ENCODE measurements at places on chromosomes 7 and 10.

- DNase-seq: no peak
These were observed 193.3 kb upstream of the PHF14 start for GRCh38 chr7:10780400-10780747.

GRCh38 chr7:130959743-130960207, 225.8 kb upstream of the KLF14 start:
- peak; percentile 98 for DNase-seq

DNA sequence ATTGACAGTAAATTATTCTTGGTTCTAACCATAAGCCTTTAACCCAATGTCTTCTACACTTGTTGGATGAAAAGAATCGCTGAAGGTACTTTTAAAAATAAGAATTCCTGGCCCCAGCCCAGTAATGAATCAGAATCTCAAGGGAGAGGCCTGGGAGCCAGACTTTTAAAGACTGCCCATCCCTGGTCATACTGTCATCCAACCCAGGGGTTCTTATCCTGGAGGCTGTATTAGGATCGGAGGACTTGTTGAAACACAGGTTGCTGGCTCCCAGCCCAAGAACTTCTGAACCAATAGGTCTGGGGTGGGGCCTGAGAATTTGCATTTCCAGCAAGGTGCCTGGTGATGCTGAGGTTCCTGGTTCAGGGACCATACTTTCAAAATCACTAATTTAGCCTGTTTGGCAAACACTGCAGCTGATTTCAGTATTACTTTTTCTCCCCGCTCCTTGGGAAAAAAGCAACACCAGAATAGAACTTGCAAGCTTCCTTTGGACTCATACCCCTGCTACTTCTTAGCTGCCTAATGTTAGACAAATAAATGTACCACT, 79.5 kb upstream of the FAM133B start:
- DNase-seq: no peak

DNA sequence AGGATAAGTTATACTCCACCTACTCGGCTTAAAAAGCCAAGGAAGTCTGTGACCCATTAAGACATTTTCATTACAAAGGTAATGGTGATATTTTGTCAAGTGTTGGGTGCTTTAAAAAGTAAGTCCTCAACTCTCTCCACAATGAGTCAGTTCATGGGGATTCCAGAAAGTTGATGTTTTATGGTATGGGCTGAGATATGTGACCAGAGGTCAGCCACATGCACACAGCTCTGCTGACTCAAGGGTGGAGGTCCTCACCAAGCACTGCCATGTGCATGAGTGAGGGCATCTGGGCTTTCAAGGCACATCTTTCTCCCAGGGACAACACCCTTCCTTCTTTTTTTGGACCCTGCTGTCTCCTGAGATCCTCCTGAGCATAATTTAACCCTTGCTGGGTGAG, 292.9 kb downstream of the PTEN start:
- DNase-seq: no peak

DNA sequence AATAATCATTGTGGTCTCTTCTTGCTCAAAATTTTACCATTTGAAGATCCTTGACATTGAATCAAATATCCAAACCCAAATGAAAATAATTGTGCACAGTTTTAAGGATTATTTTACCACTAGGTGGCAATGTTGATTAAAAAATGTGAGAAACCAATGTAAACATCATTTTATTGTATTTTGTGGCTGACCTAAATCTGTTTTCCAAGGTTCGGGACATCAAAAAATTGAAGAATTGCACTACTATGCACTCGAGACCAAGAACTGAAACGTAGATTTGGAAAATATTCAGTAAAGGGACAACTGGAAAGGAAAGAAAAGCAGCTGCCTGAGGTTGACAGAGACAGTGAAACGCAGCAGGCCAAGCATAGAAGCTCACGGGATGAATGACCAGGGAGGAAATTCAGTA, 259.3 kb downstream of the SNX13 start:
- DNase-seq: peak; percentile 75

GRCh38 chr10:70478191-70479164, at the start of gene PALD1:
Gene PALD1 (plus strand): TSS chr10:70478767. CDS start chr10:70525952, 47,185 bp downstream.
- peak; percentile 7 for DNase-seq

- no peak for DNase-seq
These were observed 33.0 kb downstream of the EN2 start for GRCh38 chr7:155490697-155491628.

DNA sequence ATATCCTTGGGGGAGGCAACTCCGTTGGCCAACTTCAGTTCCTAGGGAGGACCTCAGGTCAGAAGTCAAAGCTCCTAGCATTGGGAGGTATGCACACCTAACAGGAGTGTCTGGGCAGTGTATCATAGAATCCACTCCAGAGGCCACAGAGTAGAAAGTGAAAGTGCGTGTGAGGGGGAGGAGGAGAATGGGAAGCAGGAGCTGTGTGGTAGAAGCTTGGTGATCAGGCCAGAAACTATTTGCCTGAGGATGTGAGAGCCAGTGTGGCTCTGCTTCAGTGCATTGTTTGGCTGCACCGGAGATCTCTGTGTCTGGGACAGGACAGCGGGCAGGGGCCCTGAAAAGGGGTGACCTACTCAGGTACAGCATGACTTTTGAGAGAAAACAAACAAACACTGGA, 557.4 kb upstream of the VSTM2A start:
- peak; percentile 7 for DNase-seq

GRCh38 chr10:133227256-133227655, 2.8 kb upstream of the UTF1 start:
- no peak for DNase-seq

- no peak for DNase-seq
These were observed 451 bp downstream of the SRRT start for GRCh38 chr7:100875356-100875751.

GRCh38 chr7:157267956-157268355, 68.8 kb upstream of the DNAJB6 start:
- DNase-seq: no peak

- no peak for DNase-seq
These were observed 12.6 kb downstream of the FFAR4 start for GRCh38 chr10:93579089-93579488.

- DNase-seq: peak; percentile 77
These were observed 74.3 kb downstream of the COL26A1 start for GRCh38 chr7:101436857-101437576.

GRCh38 chr7:35549781-35550180, 145.2 kb downstream of the HERPUD2 start:
- DNase-seq: no peak

- DNase-seq: no peak
These were observed 128.3 kb downstream of the CUBN start for GRCh38 chr10:17001297-17001744.

DNA sequence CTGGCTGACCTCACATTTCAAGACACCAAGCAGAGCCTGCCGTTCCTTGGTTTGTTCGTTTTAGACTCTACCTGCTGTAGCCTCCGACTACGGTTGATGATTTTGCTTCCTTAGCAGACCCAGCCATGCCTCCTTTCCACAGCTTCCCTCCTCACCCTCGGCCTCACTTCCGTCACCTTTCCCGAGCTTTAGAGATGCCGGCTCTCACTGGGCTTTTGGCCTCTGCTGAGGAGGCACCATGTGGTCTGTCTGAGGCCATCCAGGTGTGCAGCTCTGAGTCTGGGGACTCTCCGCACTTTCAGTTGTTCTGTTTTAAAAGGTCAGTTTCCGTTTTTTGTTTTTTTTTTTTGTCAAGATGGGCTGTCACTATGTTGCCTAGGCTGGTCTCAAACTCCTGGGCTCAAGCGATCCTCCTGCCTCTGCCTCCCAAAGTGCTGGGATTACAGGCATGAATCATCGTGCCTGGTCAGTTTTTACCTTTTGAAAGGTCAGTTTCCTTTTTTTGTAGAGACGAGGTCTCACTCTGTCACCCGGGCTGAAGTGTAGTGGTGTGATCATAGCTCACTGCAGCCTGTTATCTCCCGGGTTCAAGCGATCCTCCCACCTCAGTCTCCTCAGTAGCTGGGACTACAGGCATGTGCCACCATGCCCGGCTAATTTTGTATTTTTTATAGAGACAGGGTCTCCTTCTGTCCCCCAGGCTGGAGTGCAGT, 11.7 kb downstream of the ORAI2 start:
- DNase-seq: no peak

GRCh38 chr10:118207470-118208007, 134.6 kb downstream of the FAM204A start:
- DNase-seq: no peak

GRCh38 chr10:133354672-133355240, 3.1 kb downstream of the FUOM start:
- DNase-seq: no peak

- no peak for DNase-seq
These were observed 96.9 kb upstream of the CCDC71L start for GRCh38 chr7:106757846-106758245.

- DNase-seq: no peak
These were observed 409.0 kb downstream of the KCNMA1 start for GRCh38 chr10:77228559-77228958.

DNA sequence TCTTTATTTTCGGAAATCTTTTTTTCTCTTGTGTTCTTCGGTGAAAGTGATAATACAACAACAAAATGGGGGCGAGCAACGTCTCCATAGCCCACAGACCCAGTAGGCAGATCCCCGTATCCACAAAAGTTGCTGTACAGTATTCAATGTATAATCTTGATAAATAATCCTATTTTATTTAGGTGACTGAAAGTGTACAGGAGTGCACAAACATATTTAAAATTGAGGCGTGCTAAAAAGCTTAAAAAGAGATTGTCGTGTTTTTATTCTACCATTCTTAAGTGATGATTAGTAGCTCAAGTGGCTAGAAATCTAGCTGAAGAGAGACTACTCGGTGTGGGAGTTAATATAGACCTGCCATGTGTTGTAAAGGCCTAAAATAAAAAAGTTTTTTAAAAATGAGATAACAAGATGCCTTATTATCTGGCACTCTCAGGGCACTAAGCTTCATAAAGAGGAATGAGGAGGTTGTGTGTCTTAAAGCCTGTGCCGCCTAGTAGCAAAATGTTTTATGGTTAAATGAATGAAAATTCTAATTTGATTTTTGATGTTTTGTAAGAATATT, 1.6 kb downstream of the CAPZA2 start:
- DNase-seq: no peak

- DNase-seq: no peak
These were observed 13.7 kb upstream of the NODAL start for GRCh38 chr10:70455213-70455630.

GRCh38 chr10:22583683-22584082, 130.7 kb downstream of the PIP4K2A start:
- no peak for DNase-seq

DNA sequence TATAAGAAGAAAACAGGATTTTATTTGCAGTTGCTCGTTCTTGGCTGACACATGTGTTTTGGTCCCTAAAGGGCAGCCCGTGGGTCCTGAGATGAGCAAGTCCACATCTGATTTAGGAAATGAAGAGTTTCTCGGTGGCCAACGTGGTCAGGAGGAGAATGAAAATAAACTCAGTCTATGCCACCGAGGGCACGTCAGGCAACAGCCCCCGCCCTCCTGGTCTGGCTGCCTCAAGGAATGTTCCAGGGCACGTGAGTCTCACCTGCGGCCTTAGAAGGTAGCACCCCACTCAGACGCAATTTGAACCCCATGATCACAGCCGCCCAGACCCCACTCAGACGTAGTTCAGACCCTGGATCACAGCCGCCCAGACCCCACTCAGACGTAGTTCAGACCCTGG, 197.2 kb downstream of the ADARB2 start:
- DNase-seq: no peak

DNA sequence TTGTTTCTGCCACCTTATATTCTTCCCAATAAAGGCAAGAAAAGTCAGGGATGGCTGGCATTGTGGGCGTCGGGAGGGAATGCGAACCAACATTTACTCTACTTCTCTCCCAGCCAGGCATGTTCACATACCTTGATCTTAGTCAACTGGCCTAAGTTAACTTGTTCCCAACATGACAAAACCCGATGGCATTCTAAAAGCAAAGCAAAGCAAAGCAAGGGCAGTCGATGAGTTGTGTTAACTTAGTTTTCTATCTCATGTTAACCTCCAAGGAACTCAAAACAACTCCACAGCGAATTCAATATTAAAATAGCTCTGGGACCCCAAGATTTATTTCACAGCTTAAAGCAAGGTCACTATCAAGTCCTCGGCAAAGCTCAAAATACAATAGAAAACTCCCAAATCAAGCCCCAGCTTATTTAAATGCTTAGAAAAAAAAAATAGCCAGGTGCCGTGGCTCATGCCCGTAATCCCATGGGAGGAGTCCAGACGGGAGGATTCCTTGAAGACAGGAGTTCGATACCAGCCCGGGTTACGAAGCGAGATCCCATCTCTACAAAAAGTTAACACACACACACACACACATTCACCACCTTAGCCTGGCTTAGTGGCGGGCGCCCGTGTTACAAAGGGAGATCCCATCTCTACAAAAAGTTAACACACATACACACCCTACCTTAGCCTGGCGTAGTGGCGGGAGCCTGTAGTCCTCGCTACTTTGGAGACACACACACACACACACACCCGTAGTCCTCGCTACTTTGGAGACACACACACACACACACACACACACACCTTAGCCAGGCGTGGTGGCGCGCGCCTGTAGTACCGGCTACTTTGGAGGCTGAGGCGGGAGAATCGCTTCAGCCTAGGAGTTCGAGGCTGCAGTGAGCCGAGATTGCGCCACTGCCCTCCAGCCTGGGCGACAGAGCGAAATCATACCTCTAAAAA, 901 bp upstream of the CCNY start:
- no peak for DNase-seq

GRCh38 chr7:108529341-108529740, 3.4 kb upstream of the PNPLA8 start:
- DNase-seq: no peak

GRCh38 chr7:137882261-137882668, 35.5 kb upstream of the DGKI start:
- no peak for DNase-seq

DNA sequence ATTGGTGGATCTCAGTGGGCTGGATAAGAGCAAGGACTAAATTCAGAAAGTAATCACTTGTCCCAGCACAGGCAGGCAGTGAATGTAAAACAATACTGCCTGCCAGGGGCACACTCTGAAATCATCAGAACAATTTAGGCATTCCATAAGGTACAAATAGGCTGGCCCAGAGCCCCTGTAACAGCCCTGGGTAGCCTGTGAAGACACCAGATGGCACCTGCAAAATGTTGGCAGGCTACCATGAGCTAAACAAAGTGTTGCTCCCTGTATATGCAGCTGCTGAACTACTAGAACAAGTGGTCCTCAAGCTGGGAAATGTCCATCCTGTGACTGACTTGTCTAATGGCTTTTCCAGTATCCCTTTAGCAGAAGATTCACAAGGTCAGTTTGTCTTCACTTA, 3.0 kb upstream of the PRSS37 start:
- no peak for DNase-seq

- no peak for DNase-seq
These were observed 91.3 kb upstream of the STEAP1B start for GRCh38 chr7:22591271-22591670.

- DNase-seq: no peak
These were observed 11.2 kb downstream of the MXI1 start for GRCh38 chr10:110218632-110219031.

GRCh38 chr10:58225654-58226053, 42.0 kb downstream of the IPMK start:
- DNase-seq: no peak
